ENCODE measurements at places on chromosomes 6 and 20. TPM values are rescaled to one million over a fixed set of nuclear protein-coding genes. Genes with fewer than 3 reads are reported as not detected.
A peak's percentile ranks its signal among the peaks of the same experiment; 100 is the strongest.

GRCh38 chr20:36613974-36614373 lies 8.4 kb downstream of the RAB5IF start:
- DNase-seq, result no peak

Gene TRERF1
- total RNA-seq, result 3.3 TPM

DNA sequence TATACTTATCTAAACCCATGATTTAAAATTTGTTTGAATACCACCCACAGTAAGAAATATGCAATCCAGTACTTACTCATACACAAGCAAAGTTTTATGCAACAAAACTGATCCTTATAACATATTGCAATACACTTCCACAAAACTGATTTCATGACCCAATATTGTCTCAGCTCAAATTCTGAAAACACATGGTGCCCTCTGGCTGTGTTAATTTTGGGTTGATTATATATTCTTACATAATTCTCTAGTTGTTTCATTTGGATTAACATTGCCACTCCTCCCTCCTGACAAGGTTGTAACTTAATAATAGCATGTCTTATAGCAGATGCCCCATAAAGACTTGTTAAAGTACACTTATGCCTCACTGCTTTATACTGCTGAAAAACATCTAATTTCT lies 73.0 kb upstream of the TULP1 start:
- DNase-seq, result no peak

GRCh38 chr6:10595731-10596664 lies 74.8 kb downstream of the GCNT2 start:
- no peak for DNase-seq

DNA sequence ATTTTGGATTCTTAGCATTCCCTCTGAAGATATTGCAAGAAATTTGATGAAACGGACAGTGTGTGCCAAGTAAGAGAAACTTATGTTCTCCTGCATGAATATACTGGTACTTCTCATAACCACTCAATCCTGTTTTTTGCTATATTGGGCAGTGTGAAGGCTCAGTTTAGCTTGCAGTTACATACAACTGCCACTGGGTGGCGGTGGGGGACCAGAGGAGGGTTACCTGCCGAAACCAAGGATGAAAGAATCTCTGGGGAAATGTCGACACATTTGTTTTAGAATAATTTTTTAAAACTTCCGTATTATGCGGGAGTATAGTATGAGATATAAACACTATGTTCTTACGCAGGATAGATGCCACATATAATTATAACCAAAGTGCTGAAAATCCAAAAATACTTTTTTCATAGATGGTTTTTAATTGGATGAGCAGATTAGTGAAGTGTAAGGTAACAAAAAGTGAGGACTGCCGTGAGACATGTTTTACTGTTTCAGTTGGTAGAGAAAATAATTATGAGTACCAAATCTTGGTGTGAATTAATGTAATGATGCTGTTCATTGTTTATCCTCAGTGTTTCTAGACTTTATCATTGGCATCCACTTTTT lies 9.7 kb downstream of the TRMT11 start:
- DNase-seq, result no peak

DNA sequence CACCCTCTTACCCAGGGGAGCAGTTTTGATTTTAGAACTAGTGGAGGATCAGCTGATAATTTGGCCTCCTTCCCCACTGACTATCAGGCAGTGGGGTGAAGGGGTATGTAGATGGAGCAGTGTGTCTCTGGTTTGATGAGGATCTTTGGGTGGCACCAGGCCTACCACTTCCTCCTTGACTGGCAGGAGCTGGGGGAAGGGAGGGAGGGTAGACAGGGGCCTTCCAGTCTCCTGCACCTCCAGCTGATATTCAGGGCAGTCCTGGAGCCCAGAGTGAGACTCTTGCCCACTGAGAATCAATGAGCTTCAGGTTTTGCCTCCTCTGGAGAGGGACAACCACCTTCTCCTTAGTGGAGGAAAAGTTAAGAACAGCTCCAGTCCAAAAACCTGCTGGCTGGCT lies 3.2 kb downstream of the DEF6 start:
- no peak for DNase-seq

Gene SSTR4
- total RNA-seq, result not detected

Gene ZNFX1
- total RNA-seq, result 36.4 TPM

GRCh38 chr20:15220009-15220656 lies 882.7 kb upstream of the FLRT3 start:
- no peak for DNase-seq

GRCh38 chr6:90534337-90535025 lies 52.4 kb downstream of the MAP3K7 start:
- DNase-seq, result no peak

Gene PRND
- not detected for total RNA-seq

Gene DDO
- not detected for total RNA-seq

DNA sequence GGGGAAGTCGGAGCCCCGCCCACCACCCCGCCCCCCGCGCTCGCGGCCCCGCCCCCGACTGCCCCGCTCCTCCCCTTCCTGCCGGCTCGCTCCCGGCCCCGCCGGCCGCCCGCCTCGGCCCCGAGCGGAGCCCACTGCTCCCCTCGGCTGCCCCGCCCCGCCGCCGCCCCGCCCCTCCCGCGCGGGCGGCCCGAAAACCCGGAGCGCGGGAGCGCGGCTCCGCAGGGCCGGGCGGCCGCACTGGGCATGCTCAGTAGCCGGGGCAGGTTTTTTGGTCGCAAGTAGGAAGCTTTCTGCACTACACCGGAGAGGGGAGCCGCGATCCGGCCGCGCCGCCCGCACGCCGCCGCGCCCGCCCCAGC lies at the start of gene CDYL:
TSS of gene CDYL (plus strand) at position 274 of the 362 bp plus-strand sequence. CDS start 380 bp downstream, outside the sequence.
- peak; percentile 91 for DNase-seq

- DNase-seq, result peak; percentile 62
These were observed 32.6 kb upstream of the ZBP1 start for GRCh38 chr20:57652606-57653545.

GRCh38 chr20:40282541-40282940 lies 406.5 kb downstream of the MAFB start:
- DNase-seq, result no peak

- no peak for DNase-seq
These were observed 5.9 kb downstream of the TP53INP2 start for GRCh38 chr20:34709831-34710567.

Gene PSORS1C2
- total RNA-seq, result not detected

GRCh38 chr20:52235129-52235528 lies 43.5 kb upstream of the ZFP64 start:
- DNase-seq, result no peak

All from chondrocyte (in vitro differentiated cells).